ENCODE measurements at places on chromosomes 16 and 17. TPM values are rescaled to one million over a fixed set of nuclear protein-coding genes. Genes with fewer than 3 reads are reported as not detected.

The BLTP2 gene
- total RNA-seq = 49.8 TPM

The SOST gene
- 0.14 TPM for total RNA-seq

The CEP295NL gene
- total RNA-seq = 0.38 TPM

The KRTAP17-1 gene
- 0.09 TPM for total RNA-seq

The CDRT15L2 gene
- total RNA-seq = not detected

The TMIGD1 gene
- not detected for total RNA-seq

The VTN gene
- total RNA-seq = 0.09 TPM

GRCh38 chr17:32279891-32280716, 14.5 kb downstream of the RHBDL3 start:
- DNase-seq = no peak

- DNase-seq = peak; percentile 21
Observed at GRCh38 chr16:13923703-13924298, 3.8 kb downstream of the ERCC4 start.

DNA sequence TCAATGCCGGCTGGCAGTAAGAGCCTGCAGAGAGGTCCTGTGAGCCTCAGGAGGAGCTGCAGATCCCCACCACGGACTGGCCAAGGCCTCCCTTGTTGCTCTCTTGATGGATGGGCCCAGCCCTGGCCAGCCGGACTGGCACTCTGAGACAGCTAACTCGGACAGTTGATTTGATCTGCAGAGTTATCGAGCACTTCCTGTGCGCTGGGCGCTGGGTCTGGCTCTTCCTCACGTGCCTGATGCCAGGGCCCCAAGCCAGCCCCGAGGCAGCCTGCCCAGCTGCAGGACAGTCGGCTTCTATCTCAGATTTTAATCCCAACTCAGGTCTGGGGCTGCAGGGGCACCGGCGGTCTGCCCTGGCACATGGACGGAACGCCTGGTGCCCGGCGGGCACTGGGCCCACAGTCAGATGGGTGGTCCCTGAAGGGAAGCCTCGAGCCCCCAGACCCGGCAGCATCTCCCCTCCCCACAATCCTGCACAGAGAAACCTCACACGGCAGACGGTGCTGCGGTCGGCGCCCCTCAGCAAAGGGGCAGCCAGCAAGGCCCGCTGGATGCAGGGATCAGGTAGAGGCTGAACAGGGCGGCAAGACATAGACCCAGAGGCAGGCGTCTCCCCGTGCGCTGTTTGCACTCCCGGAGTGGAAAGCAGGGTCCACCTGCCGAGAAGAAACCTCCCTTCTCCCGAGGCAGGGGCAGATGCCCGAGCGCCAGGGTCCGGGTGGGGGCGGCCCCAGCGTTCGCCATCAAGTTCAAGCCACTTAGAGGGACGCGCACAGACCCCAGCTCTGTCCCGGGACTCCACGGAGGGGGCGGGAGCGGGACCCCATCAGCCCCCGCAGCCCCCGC, 34.0 kb downstream of the TIMM22 start:
- no peak for DNase-seq

DNA sequence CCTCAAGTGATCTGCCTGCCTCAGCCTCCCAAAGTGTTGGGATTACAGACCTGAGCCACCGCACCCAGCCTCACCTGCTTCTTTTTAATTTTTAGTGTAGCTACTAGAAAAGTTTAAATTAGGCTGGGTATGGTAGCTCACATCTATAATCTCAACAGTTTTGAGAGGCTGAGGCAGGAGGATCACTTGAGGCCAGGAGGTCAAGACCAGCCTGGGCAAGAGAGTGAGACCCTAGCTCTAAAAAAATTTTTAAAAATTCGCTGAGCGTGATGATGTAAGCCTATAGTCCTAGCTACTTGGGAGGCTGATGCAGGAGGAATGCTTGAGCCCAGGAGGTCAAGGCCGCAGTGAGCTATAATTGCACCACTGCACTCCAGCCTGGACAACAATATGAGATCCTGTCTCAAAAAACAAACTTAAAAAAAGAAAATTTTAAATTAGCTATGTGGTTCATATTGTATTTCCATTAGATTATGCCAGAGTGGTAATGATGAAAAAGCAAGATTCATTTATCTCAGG, 34.9 kb downstream of the TXNDC11 start:
- DNase-seq = no peak

GRCh38 chr16:81558444-81559175, 114.0 kb downstream of the CMIP start:
- DNase-seq = no peak

GRCh38 chr17:17780922-17781590, 55.7 kb downstream of the SREBF1 start:
- no peak for DNase-seq

DNA sequence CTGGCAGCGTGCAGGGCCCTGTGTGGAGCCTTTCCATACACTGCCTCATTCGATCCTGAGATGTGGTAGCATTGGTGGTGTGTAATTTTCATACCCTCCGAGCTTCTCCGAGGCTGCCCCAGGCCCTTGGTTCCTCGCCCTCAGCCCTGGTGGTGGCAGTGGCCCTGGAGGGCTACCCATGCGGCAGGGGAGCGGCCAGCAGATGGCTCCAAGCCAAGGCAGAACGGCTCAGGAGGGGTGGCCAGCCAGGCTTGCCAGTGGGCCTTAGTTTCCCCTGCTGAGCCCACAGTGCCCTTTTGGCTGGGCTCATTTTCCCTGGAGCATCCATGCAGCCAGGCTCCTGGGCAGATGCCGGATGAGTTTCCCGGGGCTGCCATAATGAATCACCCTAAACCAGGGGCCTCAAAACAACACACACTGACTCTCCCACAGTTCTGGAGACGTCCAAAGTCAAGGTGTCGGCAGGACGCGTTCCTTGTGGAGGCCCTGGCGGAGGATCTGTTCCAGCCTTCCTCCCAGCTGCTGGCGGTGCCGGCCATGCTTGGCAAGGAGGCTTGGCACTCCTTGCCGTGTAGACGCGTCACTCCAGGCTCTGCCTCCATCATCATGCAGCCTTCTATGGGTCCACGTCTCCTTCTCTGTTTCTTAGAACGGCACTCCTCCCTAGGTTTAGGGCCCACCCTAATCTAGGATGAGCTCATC, 158.8 kb upstream of the GSE1 start:
- no peak for DNase-seq

DNA sequence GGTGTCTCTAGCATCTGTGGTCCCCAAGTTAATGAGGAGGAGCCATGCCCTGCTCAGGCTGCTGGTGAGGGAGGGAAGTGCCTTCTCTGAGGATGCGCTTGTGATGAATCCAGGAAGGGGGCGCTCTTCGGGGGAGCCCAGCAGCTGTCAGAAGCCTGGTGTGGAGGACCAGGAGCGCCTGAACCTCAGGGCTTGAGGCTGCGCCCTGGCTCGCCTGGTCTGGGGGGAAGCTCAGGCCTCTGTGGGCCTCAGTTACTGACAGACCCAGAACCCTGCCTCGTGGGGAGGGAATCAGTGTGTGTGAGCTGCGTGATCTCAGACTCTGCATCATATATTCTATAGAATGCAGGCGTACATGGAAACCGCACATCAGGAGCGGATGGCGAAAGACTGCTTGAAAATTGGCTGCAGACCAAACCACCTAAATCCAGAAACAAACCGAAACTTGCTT, 126.1 kb downstream of the SEC14L1 start:
- no peak for DNase-seq

GRCh38 chr16:14490235-14490634, 139.8 kb downstream of the PARN start:
- DNase-seq = no peak

DNA sequence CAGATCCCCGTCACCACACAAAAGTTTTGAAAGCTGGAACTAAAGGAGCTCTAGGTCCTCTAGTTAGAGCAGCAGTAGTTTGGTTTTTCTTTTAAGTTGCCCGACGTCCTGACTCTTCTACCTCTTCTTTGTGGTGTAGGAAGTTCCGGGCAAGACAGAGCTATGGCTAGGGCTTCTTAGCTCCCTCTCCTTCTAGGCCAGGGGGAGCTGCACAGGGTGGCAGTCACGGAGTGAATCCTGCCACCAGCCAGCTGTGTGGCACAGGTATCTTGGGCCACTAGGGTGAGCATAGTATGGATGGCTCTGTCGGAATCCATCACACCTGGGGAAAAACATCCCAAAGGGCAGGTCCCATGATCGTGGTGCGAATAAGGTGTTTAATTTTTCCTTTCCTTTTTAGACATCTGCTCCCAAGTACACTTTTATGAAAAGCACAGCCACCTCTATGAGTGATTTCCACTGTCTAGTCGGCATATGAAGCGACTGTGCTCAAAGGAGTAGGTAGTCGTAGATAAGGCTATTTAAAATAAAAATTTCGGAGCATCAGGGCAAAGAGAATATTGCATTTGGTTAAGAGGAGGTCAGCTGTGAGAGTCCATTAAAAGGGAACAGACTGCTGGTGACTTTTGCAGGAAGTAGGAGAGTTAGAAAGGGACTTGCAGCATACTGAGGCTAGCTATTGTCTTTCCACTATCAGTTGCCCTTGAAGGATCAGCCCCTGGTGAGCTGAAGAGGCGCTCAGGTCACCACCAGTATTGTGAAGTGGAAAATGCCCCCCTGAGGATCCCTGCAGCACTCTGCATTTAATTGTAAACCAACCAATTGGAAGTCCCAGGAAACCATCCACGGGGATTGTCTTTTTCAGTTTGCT, 2.1 kb downstream of the PRKCA start:
- DNase-seq = no peak

DNA sequence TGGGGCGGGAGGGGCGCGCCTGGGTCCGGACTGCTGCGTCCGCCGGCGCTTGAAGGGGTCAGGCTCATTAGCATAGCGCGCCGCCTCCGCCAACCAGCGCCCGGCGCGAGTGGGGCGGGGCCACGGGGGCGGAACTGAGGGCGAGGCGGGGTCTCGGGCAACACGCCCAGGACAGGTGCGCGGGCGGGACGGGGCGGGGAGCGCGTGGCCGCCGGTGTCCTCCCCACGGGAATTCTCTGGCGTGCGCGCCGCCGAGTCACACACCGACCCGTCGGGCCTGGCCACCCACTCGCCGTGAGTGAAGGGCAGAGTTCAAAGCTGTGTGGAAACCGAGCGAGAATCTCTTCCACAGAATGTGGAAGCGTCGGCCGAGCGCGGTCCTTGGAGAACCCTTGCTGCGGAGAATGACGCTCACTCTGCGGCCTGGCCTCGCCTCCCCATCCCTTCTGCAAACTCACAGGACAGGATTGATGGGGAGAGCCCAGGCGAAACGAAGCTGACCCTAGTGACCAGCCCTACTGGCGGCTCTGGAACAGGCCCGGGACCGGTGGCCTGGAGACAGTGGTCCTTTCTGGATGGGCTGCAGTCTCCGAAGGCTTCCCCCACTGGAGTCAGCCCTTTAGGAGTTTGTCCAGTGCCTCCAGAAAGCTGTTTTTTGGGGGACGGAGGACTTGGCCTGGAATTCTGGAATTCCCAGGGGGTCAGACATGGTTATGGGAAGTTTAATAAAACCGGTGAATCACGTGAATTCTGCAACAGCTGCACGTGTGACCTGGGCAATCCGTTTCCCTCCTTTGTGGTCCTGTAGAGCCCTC, at the start of gene SNAI3:
TSS of gene SNAI3 (minus strand) at position 69 of the 815 bp plus-strand sequence. CDS start 101 bp downstream, outside the sequence.
- DNase-seq = no peak

DNA sequence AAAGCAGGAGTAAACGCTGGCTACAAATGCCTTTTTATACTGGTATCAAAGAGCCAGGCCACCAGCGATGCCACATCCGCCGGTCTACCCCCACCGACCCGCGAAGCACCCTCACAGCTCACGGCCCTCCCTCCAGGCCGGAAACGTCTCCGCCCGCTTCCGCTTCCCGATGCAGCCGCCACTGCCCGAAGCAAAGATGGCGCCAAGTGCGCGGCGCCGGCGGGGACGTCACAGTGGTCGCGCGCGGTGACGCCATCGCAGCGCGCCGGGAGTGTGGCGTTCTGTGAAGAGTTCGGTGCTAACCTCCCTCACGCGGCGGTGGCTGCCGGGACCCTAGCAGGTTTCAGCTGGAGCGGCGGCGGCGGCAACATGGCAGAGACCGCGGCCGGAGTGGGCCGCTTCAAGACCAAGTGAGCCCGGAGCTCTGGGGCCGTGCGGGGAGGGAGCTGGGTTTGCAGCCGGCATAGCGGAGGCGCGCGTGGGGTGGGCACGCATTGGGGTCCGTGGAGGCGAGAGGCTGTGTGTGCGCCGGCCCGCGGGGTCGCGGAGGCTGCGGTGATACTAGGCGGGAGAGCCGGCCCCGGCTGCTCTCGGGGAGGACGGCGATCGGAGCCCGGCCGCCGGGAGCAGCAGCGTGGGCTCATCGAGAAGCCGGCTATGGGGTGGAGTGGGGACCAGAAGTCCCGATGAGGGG, at the start of gene TBL3:
TSS of gene TBL3 (plus strand) at position 258 of the 694 bp plus-strand sequence. CDS start at position 370, 112 bp downstream.
- DNase-seq = peak; percentile 96

GRCh38 chr17:11690681-11691080, 92.4 kb downstream of the DNAH9 start:
- no peak for DNase-seq

GRCh38 chr16:27238016-27238587, 30.5 kb downstream of the NSMCE1 start:
- no peak for DNase-seq

DNA sequence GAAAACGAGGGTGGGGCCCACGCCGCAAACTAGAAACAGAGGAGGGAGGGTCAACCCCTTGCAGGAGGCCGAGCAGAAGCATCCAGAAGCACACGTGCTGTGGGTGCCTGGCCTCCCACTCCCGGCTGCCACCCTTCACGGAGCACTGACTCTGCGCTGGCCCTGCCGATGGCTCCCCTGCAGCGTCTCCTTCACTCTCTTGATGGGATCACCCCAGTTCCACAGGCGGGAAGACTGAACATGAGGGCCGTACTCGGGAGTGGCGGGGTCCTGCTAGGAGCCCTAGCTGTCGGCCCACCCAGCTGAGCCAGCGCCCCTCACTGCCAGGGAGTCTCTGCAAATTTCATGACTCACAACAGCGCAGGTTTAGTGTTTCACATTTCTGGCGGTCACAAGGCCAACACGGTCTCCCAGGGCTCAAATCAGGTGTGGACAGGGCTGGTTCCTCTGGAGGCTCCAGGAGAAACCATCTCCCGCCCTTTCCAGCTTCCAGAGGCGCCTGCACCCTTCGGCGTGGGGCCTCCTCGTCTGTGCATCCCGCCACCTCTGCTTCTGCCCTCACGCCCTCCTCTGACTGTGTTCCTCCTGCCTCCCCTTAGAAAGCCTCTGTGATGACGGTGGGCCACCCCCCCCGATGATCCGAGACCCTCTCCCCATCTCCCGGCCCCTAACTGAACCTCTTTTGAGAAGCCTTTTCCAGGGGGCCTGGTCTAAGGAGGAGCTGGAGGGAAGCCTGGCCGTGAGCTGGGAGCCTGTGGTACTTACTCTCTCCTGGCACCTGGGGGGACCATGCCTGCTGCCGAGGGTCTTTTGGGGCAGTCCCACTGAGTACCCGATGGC, 2.0 kb downstream of the PTX4 start:
- no peak for DNase-seq
